T-helper 17 cell (primary cell): ENCODE measurements at places on chromosomes 4 and X.

DNA sequence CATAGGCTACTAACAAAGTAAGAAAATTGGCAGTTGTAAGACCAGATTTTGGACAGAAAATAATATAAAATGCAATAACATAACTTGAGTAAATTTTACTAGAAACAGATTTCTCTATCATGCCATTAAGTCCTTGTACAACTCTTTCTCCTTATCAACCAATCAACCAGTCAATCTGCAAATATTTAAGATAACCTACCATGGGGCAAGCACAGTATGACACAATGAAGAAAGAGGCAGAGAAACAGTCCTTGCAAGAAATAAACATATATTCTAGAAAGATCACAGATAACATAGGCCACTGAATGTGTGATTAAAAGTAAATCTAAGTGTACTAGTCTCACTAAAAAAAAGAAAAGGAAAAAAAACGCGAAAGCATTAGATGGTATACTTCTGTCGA lies 194.8 kb downstream of the PPP3CA start:
- DNase-seq = no peak

GRCh38 chrX:7146703-7147412 lies 654 bp upstream of the STS start:
- no peak for DNase-seq

DNA sequence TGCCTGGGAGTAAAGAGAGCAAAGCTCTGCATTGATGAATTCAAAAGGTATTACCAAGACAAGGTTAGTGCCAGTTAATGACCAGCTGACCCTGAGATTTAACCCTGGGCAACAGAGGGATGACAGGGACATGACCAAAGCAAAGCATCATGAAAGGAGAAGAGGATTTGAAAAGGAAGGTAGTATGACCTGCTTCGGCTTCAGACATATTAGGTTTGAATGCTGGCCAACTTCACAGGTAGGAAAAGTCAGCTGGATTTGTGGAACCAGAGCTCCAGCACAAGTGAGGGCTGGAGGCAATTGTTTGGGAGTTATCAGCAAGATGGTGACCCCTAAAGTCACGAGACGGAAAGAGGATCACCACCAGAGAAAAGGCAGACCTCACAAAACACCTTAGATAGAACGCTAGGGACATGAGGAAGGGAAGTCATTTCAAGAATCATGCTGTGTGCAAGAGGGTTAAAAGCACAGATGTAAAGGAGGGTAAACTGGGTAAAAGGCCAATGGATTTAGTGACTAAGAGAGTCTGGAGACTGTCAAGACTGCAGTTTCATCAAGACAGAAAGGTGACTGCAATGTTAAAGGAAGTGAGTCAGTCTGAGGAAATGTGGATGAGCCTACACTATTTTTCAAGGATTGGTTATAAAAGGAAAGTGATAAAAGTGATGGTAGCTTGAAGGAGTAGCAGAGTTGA lies 45.6 kb downstream of the SH3RF1 start:
- DNase-seq = no peak

GRCh38 chr4:7638489-7638888 lies 203.8 kb upstream of the PSAPL1 start:
- no peak for DNase-seq

GRCh38 chrX:125681507-125681906 lies 361.8 kb downstream of the TEX13C start:
- DNase-seq = no peak

DNA sequence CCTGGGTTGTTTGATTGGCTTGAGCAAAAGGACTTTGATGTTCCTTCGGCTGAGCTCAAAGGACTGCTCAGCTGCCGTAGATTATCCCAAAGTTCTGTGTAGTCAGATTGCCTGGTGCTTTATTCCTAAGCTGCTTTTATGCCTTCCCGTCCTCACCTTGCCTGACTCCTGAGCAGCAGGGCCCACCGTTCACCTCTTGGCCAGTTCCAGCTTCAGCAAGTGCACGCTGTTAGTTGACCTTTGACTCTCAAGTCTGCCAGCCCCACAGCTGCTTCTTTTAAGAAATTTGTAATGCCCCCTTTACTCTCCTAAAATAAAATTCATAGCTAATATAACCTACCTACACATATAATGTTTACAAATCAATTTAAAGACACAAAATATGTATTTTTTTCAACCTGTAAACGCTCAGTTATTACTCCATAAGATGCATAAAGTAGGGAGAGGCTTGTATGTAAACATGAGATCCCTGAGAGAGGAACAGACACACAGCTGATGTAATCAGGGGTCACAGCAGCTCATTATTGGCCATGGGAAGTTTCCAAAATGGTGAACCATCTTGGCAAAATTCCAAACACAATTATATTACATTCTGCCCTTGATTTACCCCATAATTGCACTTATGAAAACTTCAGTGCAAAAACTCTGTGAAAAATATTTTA lies 28.6 kb downstream of the UCHL1 start:
- DNase-seq = no peak

DNA sequence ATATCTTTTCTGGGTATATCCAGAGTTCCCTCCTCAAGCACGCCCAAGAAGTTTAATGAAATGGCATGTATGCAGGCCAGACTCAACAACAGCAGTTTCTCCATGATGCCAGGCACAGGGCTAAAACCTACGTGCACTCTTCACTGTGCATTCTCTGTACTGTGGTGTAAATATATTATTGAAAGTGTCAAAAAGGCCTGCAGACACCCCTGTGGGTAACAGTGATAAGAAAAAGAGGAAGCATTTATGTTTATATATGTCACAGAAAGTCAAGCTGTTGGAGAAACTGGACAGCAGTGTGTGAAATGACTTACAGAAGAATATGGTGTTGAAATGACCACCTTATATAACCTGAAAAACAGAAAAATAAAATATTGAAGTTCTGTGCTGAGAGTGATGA lies 29.6 kb upstream of the DCAF8L1 start:
- DNase-seq = no peak

DNA sequence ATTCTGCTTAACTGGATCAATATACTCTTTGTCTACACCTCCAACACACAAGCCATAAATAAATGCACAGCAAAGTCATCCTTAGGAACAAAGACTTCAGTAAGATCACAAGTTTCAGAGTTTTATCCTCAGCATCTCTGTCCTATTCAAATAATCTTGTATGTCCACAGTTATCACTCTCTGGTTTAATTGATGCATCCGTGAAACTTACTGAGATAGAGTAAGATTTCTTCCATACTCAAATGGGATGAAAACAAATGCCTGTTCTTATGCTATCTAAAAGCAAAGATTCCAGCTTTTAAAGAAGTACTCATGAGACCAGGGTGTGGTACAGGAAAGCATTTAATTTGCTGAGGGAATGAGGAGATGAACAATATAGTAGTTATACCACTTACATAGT lies 184.6 kb upstream of the SLC7A11 start:
- DNase-seq = no peak

DNA sequence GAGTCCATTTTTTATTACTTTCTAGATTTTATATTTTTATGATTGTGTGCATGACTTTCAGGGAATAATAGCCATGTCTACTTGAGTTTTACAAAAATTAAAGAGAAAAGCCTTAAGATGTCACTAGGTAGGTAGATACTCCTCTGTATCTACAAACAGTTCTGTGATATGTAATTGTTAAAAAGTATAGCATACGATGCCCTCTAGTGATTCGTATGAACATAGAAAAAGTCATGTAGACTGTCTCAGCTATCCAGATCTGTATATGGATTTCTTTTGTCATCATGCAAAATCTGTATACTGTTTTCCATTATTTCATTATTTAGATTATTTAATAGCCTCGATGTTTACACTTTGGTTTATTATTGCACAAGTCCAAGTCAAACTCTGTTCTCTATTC lies 856.6 kb downstream of the CENPC start:
- DNase-seq = no peak

DNA sequence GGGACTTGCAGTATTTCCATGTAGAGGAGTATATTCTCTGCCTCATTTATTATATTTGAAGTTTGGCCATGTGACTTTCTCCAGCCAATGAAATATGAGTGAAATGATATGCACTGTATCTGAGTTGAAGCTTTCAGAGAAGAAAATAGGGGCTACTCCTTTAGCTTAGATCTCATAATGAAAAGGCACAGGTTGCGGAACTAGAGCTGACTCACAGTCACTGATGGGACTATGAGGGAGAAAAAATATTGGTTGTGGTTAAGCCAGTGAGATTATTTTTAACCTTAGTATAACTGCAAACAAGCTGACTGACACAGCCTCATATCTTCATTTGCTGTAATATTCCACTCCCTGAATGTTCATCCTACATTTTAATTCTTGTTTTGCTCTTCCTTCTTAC lies 1104.3 kb downstream of the RPA4 start:
- no peak for DNase-seq

DNA sequence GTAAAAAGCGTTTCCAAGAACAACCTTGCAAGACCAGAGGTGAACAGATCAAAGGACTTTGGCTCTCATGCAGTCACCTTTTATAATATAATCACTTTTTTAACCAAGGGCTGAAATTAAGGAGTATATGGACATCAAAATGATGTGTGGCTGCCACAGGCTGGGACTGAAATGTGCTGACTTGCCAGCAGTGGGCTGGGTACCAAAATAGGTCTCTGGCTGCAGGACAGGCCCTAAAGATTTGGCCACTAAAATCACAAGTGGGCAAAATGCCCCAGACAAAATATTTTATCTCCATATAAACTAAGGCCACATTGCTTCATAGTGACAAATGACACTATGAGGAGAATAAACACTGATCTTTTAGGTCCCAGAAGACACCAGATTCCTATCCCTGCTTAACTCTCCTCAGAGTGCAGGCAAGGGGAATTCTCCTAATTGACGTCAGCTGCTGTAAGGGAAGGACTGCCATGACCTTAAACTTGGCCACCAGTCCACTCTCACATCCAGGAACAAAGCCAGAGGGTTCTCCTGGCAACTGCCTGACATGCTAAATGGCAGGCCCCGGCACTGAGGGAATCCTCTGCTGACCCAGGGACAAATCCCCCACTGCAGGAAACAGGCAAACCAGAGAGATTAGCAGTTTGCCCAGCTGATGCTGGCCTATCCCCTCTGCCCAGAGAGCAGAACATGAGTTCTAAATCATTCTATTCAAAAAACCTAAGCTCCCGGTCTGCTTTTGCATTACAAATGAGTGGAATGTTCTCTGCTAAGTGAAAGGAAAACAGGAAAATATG lies 155.8 kb downstream of the PPP3CA start:
- DNase-seq = no peak

GRCh38 chrX:21996872-21997455 lies 35.2 kb upstream of the PHEX start:
- no peak for DNase-seq

- DNase-seq = no peak
These were observed 174.2 kb downstream of the GC start for GRCh38 chr4:71609651-71610050.

DNA sequence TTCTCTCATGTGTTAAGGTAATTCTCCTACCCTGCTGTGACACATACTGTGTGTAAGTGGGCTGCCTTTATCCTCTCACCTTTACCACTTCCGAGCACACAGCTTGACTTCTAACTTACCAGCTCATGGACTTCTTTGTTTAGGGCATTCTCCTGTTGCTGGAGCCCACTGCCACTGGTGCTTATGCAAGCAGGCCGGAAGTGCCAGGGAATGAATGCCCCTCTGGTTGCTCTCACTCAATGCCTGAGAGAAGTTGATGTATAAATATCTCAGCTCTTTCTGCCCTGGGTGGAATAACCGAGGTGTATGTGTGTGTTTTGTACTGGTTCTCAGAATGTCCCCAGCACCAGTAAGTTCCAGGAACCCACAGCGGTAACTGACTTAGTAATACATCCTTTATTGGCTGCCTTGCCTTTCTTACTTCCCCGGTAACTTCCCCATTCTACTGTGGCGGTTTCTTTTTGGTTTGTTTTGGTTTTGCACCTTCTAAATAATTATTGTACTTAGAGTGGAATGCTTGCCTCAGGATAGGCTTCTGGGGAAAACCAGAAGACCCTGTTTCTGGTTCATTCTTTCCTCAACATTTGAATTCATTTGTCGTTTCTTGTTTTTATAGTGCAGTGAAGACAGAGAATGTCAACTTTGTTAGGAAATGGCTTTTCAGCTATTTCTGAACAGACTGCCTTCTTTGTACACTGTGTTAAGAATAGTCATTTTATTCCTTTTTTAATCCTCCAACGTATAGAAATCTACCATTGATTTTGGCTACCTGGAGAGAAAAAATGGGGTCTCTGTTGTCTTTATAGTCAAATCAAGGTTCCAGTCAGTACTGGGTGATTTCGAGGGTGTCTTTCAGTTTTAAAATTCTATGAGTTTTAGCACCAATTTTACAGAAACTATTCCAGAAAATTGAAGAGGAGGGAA lies 45.4 kb downstream of the CXorf58 start:
- DNase-seq = no peak

DNA sequence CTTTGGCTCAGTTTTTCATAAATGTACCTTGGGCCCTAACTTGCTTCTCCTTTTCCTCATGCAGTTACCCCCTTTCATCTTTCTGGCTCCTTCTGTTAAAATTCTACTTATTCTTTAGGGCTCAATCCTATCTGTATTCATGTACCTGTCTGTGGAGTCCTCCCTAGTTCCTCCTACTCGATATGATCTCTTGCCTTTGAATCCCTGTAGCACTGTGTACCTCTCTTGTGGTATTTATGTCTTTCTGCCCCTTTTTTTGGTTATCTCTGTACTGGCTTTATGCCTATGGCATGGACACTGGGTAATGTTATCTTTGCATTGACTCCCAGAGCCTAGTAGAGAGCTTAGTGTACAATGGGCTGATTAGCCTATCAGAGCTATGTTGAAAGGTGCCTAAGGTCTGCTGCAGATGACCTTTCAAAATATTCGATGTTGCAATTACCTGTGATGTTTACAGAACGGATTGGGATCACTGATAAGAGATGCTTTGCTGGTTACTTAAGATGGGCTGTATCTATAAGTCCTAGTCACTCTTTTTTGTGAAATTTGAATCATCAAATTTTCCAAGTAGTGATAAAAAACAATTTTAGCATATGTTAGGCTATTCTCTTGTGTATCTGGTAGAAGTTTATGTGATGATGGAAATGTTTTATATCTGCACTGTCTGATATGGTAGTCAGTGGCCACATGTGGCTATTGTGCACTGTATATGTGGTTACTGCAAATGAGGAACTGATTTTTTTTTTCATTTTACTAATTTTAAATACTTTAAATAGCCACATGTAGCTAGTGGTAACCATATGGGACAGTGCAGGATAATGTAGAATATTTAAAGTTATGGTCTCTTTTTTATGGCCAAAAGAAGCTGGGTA lies 33.5 kb downstream of the TMEM164 start:
- no peak for DNase-seq

DNA sequence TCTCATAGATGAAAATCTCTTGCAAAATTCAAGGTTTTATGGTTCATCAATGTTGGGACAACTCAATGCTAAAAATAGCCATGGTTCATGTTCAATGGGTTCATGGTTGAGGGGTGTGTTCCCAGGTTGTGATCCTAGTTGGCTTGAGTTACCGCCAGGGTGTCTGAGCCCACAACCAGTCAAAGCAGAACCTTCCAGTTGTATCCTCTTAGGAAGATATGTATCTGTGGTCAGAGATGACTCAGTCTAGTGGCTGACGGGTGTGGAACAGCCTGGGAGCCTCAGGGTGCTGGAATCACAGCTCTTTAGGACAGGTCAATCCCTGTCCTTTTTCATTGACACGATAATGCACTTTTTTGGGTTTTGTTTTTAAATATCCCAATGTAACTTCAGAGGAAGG lies 192.3 kb upstream of the NR3C2 start:
- DNase-seq = no peak

- DNase-seq = no peak
These were observed 728 bp upstream of the IL13RA2 start for GRCh38 chrX:115018040-115018647.
